ENCODE measurements at places on chromosomes 4 and X.

GRCh38 chr4:57187246-57187645, 77.1 kb upstream of the IGFBP7 start:
- DNase-seq = no peak

DNA sequence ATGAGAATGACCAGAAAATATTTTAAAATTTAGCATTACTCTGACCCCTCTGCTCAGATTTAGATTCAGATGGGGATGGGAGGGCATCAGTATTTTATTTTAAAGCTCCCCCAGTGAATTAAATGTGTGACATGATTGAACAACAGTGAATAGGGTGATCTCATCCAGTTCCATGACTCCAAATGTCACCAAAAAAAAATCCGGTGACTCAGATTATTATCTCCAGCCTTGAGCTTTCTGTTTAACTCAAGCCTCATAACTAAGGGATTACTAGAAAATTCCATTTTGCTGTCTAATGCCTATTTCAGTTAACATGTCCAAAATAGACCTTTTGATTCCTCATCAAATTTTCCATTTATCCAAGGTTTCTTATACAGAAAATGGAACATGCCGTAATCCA, 121.8 kb upstream of the TMEM47 start:
- DNase-seq = no peak

- no peak for DNase-seq
Observed at GRCh38 chrX:150984169-150984824, 1.2 kb downstream of the HMGB3 start.

DNA sequence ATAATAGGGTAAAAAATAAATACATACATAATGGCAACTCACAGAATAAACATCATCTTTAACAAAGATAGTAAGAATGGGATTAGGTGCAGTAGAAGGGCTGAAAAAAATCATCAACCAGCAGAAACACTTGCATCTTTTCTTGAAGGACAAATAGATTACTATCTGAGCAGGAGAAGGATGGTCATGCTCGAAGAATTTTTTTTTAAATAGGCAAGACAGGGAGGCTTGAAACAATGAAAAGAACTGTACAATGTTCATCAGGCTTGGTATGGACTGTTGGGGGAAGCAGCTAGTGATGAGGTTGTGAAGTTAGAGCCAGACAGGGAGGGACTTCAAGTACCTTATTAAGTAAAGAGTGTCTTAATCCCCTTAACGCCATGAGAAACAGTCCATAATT, 167.4 kb upstream of the LDB2 start:
- DNase-seq = no peak

DNA sequence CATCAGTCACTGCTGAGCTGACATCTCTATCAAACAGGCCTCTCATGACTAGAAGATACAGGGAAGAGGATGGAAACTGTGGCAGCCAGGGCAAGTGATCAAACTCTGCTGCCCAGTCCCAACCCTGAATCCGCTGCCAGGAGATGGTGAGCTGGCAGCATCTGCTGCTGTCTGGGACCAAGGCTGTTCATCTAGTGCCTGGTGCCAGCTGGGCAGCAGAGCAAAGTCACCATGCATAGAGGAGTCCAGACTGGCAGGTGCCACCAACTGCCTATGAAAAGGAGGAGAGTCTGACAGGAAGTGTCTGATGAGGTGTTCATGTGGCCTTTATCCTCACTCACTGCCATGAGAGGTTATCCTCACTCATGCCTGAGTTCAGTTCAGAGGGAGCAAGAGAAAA, 518.9 kb downstream of the MID1IP1 start:
- DNase-seq = no peak

DNA sequence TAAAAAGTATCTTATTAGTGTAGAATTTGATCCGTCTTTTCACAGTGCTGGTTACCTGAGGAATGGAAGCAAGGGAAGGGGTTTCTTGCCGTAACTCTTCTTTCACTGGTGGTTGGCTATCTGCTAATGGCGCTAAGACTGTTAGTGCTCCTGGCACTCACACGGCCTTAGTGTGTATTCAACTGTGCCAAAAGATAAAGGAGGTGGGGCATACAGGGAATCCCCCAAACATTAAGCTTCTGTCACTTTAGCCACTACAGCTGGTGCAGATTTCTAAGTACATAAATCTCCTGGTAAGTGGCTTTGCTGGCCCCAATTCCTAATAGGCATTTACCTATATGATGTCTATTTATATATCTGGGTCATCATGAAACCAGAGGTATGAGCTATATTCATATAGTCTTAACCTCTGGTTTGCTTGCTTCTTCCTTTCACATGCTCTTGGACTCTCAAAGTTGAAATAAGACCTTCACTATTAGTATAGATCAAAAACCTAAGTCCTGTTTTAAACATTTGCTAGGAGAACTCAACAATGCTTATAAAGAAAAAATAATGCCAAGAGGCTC, 95.1 kb downstream of the TSPAN7 start:
- no peak for DNase-seq

Measured in stimulated activated naive CD4-positive, alpha-beta T cell treated with Interleukin-2 at 50 U/mL for 16 hours (primary cell).